ENCODE measurements at places on chromosomes 1 and 21.
A peak's percentile ranks its signal among the peaks of the same experiment; 100 is the strongest.

DNA sequence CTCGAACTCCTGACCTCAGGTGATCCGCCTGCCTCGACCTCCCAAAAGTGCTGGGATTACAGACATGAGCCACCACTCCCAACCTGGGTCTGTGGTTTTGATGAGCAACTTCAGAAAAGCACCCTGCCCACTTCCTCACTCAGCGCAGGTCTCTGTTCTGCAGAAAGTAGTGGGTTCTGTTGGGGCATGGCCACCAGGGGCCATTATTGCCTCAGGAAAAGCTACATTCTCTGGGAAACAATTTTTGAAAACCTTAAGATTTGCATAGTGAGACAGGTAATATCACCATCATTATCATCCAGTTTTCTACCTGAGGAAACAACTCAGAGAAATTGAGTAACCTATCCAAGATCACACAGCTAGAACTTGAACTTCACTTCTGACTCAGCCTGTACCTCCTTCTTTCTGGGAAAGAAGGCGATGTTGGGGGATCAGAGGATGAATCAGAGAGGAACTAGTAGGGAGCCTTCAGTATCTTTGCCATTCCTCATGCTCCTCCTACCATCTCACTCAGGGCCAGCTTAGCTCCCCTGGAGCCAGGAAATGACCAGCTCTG is 7.1 kb upstream of the NES start:
- no peak for DNase-seq

- no peak for DNase-seq
These were observed 55.5 kb upstream of the TLR5 start for GRCh38 chr1:223198628-223198965.

DNA sequence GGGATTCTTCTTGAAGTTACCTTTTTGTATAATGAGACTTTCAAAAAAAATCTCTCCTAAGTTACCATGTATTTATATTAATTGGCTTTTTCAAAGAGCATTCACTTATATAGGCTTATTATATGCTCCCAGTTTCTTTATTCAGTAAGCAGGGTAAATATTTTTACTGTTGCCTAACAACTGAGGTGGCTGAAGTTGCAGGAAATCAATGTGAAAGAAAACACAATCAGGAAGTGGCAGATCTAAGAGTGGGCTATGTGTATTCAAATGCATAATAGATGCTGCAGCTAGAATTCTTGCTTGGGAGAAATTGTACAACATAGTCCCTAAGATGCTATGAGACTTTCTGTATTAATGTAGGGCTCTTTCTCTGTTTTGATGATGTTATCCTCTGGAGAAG is 606.9 kb downstream of the NUF2 start:
- no peak for DNase-seq

DNA sequence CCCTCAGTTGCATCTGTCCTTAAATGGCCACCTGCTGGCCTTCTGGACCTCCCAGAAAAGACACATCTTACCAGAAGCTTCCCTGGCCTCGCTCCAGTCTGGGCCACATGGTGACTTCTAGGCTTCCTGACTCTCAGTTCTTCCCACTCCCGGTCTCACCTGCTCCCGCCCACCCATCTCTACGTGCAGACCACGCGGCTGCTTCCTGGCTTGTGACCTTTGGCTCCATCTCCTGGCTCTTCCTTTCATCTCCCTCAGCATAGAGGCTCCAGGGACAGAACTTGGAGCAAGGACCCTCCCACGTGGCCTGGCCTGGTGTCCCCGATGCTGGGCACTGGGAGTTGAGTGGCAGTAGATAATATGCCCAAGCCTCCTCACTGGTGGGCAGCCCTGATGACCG is 124.9 kb upstream of the IRF2BP2 start:
- DNase-seq, result no peak

DNA sequence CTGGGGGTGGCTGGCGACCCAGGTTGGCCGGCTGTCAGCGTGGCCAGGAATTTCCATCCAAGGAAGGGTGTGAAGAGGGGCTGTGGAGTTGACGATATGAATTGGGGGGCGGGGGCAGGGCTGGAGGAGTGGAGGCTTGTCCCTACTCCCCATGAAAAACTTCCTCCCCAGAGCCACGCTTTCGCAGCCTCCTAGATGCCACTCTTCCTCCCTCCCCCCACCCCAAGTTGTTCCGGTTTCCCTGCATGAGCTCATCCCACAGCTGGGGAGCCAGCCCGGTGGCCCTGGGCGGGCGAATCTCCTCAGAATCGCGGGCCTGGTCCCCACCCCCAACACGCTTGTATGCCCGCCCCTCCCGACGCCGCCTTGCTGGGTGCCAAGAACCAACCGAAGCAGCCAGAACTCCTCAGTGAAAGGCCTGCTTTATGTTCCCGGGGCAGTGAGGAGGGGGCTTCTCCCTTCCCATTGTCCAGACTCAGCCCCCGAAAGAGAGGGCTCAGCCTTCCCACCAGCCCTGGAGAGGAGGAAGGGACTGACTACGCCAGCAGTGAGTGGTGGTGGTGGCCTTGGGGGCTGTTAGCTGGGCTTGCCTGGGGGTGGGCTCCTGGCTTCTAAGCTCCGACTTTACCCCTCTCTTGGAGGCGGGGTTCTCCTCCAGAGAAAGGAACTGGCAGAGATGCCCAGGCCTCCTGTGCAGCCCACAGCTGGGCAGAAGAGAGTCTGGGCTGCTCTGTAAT is 1.8 kb upstream of the CSMD2 start:
- peak; percentile 90 for DNase-seq

DNA sequence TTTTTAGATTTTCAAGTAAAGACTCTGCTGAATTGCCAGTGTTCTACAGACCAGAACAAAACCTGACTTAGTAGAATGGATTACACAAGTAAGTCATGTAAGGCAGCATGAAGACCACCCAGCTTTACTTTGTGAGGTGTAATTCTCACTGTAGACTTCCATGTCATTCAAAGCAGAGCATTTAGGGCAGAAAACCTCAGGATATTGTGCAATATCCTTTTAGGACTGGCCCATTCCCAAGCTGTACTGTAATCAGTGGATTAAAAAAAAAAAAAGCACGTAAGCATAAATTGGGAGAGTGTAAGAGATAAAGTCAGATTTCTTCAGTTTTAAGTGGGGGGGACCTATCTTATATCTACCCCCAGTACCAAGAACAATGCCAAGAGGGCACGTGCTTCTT is 380.5 kb upstream of the PRMT6 start:
- no peak for DNase-seq

GRCh38 chr1:88873737-88874349 is 17.5 kb downstream of the GTF2B start:
- no peak for DNase-seq
